ENCODE measurements at places on chromosomes 5 and 9.

DNA sequence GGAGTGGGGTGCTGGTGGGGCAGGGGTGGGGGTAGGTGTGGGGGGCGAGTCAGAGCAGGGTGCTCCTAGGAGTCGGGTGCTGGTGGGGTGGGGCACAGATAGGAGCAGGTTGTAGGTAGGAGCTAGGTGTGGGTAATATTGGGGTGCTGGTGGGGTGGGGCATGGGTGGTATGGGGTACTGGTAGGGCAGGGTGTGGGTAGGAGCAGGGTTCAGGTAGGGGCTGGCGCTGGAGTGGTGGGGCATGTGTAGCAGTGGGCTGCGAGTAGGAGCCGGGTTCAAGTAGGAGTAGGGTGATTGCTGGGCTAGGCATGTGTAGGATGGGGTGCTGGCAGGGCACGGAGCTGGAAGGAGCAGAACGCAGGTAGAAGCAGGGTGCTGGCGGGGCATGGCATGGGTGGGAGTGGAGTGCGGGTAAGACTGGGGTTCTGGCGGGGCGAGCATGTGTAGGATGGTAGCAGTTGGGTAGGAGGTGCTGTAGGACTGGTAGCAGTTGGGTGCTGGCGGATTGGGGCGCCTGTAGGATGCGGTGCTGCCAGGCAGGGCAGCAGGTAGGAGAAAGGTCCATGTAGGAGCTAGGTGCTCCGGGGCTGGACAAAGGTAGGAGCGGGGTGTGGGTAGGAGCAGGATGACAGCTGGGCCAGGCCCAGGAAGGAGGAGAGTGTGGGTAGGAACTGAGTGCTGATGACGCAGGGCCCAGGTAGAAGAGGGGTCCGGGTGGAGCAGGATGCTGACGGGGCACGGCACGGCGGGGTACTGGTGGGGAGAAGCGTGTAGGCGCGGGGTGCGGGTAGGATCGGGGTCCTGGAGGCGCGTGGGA is 105.5 kb upstream of the SIMC1 start:
- DNase-seq = no peak

GRCh38 chr9:73170185-73170957 is 18.7 kb downstream of the ANXA1 start:
- no peak for DNase-seq

GRCh38 chr5:2183154-2184025 is 300.7 kb upstream of the IRX4 start:
- no peak for DNase-seq

- DNase-seq = no peak
Observed at GRCh38 chr5:32584646-32585045, 711 bp upstream of the SUB1 start.

DNA sequence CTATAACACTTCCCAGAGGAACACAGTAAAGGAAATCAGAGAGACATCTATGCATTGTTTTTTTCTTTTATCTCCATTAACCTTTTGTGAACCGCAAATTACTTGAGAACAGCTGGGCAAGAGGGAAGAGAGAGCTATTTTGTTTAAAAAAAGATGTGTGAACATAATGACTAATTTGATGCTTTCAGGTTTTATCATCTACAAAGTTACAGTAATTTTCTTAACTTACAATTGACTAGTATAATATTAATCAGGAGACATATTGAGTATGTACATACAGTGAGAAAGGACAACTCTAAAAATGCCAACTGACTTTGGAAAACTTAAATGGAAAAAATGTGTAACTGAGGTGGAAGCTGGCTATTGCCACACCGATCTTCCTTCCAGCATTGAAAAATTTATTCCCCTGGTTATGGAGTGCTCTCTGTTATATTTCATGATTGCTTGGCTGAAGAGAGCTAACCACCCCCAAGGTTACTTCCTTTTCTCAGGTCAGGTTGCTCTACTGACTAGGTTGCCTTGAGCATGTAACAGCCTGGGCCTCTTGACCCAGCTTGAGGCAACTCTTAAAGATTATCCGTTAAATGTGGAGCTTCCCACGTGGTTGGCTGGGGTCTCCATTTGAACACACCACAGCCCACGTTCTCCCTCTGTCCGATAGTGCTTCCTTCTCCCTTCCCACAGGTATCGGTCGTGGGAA is 62.6 kb upstream of the C6 start:
- no peak for DNase-seq

DNA sequence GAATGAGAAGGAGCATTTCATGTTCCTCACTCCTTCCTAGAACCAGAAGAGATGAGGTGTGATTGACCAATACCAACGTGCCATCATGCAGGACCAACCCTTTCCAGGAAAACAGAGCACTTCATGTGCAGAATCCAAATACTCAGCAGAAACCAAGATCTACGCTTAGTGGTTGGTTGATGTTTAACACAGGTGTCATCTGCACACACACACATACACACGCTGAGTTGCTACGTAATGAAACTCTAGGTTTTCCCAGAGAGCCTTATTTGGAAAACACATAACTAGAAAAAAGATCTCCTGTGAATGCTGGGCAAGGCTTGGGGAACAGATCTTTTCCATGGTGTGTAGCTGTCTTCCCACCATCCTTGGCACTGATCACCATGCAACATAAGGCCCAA is 21.1 kb upstream of the ZNF622 start:
- no peak for DNase-seq

DNA sequence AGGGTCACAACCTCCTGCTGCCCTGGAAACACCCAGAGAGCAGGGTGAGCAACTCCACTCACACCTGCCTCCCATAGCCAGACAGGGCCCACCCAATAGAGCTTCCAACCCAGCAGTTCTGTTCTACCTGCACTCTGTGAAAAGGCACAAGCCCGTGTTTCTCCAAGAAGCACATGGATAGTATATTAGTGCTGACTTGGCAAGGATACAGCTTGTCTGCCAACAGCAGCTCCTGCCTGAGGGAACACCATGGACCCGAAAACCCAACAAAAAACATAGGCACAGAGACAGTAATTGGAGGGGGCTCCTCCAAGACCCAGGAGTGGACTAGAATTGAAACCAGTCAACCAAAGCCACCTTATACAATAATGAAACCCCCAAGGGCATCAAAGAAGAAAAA is 48.6 kb downstream of the CDKN2A start:
- no peak for DNase-seq

DNA sequence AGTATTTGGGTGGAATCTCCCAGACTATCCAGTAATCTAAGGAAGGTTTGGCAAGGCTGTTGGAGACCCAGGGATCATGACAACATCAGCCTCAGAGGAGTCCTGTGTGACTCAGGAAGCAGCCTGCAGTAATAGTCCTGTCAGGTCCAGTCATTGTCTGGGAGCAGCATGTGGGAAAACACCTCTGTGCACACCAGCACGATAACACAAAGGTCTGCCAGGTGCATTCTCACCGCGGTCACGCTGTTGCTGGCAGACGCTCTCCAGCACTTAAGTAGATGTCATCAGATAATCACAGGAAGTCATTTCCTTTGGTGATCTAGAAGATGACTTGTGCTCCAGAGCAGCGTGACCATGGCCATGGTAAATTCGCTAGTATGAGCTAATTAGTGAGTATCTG is 99.2 kb upstream of the IQGAP2 start:
- DNase-seq = no peak

- DNase-seq = no peak
Observed at GRCh38 chr5:32850817-32851496, 139.8 kb downstream of the NPR3 start.

GRCh38 chr9:136343121-136343883 is 16.0 kb downstream of the GPSM1 start:
- peak; percentile 63 for DNase-seq

DNA sequence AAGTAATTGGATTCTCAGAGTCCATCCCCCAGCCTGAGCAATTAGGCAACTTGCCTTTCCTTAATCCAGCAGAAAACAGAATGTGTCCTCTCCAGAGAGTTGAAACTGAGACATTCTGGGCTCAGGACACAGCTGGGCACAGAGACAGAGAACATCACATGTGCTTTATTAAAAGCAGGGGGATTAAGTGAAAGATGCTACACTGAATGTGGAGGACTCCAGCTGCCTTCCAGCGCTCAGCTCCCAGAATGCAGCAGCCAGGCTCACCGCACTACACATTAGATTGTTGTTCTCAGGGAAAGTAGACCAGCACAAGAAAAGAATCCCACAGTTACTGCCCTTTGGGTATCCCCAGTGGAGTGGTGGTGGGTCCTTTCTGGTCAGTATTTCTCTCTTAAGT is 141.6 kb upstream of the IL12B start:
- no peak for DNase-seq

- DNase-seq = no peak
Observed at GRCh38 chr9:88997646-88998045, 6.4 kb downstream of the S1PR3 start.

- DNase-seq = no peak
Observed at GRCh38 chr9:134585021-134585561, 56.5 kb upstream of the COL5A1 start.

DNA sequence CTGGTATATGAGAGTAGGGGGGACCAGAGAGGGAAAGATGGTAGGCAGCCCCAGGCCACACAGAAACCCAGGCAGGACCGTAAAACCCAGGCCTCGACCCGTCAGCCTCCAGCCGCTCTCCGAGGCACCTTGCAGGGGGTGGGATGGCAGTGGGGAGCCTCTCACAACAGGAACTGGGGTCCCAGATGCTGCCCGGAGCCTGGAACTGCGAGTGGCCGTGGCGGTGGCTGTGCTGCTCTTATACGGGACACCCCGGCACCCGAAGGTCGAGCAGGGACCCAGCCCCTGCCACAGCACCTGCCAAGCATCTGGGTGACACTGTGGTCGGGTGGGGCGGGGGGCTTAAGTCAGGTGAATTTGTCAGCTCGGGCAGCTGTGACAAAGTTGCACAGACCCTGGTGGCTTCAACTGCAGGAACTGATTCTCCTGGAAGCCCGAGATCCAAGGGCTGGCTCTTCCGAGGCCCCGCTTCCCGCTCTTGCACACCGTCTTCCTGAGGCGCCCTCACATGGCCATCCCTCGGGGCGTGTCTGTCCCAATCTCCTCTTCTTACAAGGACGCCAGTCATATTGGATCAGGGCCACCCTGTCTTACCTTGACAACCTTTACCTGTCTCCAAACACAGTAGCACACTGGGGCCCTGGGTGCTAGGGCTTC is 47.6 kb upstream of the EGFL7 start:
- no peak for DNase-seq

- DNase-seq = no peak
Observed at GRCh38 chr9:75903785-75904360, 13.4 kb downstream of the PCSK5 start.

- no peak for DNase-seq
Observed at GRCh38 chr5:56019306-56020272, 24.8 kb upstream of the IL6ST start.

DNA sequence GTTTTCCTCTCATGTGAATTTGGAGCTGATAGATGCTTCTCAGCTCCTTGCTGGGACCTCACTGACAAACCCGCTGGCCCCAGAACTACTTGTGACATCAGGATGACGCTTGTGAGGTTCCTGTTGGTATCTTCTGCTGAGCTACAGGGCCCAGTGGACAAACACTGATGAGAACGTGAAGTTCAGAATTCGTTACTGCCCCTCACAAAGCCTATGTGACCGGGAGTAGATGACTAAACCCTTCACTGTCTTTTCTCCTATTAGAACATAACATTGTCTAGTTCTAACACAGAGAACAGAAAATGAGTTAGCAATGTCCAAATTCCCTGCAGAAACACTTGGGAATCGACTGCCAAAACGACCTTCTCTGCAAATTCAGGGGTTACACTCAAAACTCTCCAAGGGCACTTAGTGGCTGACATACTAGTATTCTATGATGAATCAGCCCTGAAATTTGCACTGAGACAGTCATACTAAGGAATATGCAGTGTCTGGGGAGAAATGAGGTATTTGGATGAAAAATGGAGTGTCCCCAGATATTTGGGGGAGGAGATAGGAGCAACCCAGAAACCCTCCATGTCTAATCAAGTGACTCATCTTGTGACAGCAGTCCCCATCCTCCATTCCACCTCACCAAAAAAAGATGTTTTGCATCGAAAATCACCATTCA is 143.2 kb upstream of the TRIM32 start:
- no peak for DNase-seq

- DNase-seq = no peak
Observed at GRCh38 chr5:111853748-111854147, 96.8 kb upstream of the NREP start.

DNA sequence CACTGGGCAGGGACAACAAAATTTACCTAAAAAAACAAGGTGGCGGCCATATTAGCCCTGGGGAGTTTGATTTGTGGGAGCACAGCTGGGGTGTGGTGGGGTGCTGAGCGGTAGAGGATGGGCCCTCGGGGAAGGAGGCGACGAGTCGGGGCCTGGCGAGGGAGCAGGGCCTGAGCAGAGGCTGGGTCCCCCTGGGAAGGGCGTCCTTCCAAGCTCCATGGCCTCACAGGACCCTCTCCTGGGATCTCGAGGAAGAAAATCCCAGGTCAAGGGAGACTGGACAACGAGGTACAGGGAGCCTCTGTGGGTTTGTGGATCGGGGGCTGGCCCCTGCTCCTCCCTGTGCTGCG is 165.5 kb downstream of the CACNA1B start:
- DNase-seq = no peak

GRCh38 chr5:179862296-179862695 is 3.7 kb upstream of the MRNIP start:
- DNase-seq = no peak

GRCh38 chr5:83255268-83255667 is 177.9 kb downstream of the XRCC4 start:
- DNase-seq = no peak

DNA sequence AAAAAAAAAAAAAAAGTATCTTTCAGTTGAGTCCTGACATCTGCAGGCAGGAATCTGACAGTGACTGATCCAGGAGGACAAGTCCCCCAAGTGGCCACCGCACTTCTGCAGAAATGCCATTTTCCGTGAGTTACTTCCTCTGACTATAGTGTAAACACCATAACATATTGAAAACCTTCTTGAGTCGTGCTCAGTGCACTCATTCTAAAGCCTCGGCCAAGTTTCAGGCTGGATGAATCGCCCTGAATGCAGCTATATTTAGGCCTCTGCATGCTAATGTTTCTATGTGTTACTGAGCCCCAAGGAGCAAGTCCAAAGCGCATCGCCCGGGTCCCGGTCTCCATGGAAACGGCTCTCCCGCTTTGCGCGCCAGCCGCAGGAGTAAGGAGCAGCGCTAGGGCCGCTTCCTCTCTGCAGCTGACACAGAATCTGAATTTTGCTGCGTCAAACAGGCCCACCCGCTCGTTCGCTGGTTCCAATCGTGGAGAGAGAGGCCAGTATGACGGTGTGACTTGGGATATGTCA is 335.4 kb downstream of the MSX2 start:
- peak; percentile 75 for DNase-seq

- DNase-seq = no peak
Observed at GRCh38 chr5:55918087-55919035, 67.2 kb downstream of the IL31RA start.

DNA sequence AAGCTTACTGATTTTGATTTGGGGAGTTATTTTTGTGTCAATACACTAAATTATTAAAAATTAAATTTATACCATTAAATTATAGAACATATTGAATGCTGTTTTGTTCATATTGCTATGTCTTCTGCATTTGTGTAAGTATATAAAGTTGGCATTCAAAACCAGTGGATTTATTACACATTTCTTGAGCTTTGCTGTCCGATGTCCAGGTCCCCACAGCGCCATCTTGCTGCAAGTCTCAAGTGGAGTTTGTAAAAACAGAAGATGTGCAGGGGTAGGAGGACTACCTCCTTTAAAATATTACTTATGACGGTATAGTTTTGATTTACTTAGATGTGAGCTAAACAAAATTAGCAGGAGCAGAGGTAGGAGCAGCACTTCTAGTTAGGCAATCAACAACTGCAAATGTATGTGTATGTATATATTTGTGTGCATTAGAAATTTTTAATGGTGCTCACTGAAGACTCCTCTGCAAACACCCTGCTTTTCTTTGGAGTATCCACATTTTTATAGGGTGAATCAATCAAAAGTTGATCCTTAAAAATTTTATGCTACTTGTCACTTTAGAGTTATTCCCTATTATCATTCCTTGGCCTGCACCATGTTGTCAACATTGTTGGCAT is 37.4 kb downstream of the CPEB4 start:
- DNase-seq = no peak

All from upper lobe of left lung (tissue), 6 donors.